ENCODE measurements at places on chromosomes 7 and 10. TPM values are rescaled to one million over a fixed set of nuclear protein-coding genes. Genes with fewer than 3 reads are reported as not detected.

GRCh38 chr7:292226-292625, 2.3 kb downstream of the FOXL3 start:
- no peak for DNase-seq

DNA sequence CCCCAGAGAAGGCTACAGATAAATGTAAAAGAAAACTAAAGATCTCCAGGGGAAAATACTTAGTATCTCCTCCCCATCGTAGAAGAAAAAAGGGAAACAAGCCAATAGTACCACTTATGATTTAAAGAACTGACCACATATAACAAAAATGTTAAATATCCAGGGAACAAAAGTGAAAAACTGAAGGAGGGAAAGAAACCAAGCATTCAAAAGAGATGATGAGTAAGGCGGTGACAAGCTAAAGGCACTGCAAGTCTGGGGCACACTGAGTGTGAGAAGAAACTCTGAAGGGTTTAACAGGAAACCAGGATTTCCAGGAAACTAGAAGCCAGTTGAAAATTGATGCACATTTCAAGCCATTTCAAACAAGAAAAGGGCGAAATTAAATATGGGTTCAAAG, 226.3 kb downstream of the AHR start:
- DNase-seq = no peak

GRCh38 chr10:133072720-133073390, 14.9 kb upstream of the ADGRA1 start:
- no peak for DNase-seq

- no peak for DNase-seq
Measured at GRCh38 chr7:135001390-135002165, 15.3 kb downstream of the AGBL3 start.

GRCh38 chr10:27715505-27715904, 30.1 kb downstream of the MKX start:
- DNase-seq = no peak

Gene FAM25C
- total RNA-seq = not detected

Gene NACAD
- total RNA-seq = 6.4 TPM

- DNase-seq = peak; percentile 94
Measured at GRCh38 chr10:100997360-100998182, 2.0 kb upstream of the LZTS2 start.

Gene CRHR2
- 0.07 TPM for total RNA-seq

- no peak for DNase-seq
Measured at GRCh38 chr10:104666106-104666505, 25.0 kb downstream of the SORCS3 start.

- DNase-seq = no peak
Measured at GRCh38 chr10:67401711-67402110, 294.3 kb downstream of the CTNNA3 start.

Gene CRYGN
- total RNA-seq = 0.79 TPM

DNA sequence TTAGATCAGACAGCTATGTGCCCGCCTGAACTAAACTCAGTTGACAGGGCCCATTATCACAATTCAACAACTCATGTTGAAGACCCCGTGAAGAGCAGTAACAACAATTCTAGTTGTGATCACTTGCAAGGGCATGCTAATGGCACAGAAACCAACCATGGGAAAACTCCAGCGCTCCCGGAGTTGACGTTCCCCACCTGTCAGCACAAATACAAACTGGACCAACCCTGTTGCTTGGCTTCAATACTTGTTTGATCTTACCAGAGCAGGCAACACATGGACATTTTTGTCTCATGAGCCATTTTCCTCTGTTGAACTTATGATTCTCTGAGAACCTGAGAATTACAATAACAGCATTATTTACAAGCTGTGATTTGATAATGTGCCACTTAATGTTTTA, 119.0 kb upstream of the LANCL2 start:
- no peak for DNase-seq

GRCh38 chr10:127993056-127993690, 86.3 kb downstream of the PTPRE start:
- no peak for DNase-seq

Gene ATRNL1
- total RNA-seq = 9.3 TPM

DNA sequence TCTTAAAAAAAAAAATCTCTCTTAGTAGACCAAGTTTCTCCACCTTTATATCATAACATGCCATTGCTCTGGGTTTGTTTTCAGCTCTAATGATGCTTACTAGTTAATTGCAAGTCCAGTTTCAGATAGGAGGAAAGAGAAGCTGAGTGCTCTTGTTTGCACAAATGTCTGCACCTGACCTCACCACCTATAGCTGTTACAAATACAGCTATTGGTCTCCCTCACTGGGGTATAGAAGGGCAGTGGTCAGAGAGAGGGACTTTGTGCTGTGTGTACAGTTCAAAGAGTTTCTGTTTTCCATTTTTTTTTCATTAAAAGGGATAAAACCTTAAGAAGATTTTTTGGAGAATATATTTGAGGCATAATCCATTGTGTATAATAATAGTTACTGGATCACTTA, 52.7 kb downstream of the TAS2R16 start:
- DNase-seq = no peak

Gene MAP3K8
- 3.5 TPM for total RNA-seq

GRCh38 chr10:43981232-43981631, 332.6 kb upstream of the ZNF32 start:
- no peak for DNase-seq

GRCh38 chr7:90180011-90180585, 25.8 kb downstream of the STEAP1 start:
- no peak for DNase-seq

Gene RSPH10B2
- total RNA-seq = 0.39 TPM

GRCh38 chr10:78568620-78569019, 500.1 kb upstream of the ZMIZ1 start:
- DNase-seq = no peak

DNA sequence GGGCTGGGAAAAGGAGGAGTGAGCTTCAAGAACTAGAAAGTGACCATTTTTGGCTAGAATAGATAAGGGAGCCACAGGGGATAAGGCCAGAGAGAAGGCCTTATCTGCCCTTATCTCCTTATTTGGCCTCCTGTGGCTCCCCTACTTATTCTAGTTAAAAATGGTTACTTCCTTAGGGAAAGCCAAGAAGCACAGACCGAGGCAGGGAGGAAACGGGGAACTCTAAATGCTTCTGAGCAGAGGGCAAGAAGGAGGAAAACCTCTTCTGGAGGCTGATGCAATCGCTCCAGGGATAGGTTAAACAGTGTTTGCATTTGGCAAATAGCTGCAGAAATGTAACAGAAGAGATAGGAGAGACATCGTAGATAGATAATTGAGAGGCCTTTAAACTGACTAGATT, 18.6 kb downstream of the NRP1 start:
- no peak for DNase-seq

DNA sequence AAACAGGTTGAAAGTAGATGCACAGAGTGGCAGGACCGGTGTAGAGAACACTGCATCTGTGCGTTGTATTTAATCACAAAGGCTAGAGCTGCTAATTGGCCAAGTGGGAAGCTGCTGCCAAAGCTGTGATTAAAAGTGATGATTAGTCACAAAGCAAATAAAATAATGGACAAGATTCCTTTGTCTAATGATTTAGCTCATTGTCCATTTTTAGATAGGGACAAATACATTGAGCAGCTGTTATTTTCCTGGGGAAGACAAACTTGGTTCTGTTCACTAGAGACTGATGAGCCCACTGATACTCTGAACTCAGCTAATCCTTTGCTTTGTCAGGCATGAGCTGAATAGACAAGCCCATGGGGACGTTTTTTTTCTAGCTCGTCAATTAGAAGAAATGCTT, 19.7 kb downstream of the UBE3C start:
- no peak for DNase-seq

Gene SNCG
- total RNA-seq = 5.5 TPM

Gene HOXA9
- total RNA-seq = not detected

Gene H2BK1
- 0.97 TPM for total RNA-seq

- no peak for DNase-seq
Measured at GRCh38 chr10:58023341-58024073, 244.2 kb downstream of the IPMK start.

Gene OR2A12
- total RNA-seq = not detected

Gene AS3MT
- 16.5 TPM for total RNA-seq

DNA sequence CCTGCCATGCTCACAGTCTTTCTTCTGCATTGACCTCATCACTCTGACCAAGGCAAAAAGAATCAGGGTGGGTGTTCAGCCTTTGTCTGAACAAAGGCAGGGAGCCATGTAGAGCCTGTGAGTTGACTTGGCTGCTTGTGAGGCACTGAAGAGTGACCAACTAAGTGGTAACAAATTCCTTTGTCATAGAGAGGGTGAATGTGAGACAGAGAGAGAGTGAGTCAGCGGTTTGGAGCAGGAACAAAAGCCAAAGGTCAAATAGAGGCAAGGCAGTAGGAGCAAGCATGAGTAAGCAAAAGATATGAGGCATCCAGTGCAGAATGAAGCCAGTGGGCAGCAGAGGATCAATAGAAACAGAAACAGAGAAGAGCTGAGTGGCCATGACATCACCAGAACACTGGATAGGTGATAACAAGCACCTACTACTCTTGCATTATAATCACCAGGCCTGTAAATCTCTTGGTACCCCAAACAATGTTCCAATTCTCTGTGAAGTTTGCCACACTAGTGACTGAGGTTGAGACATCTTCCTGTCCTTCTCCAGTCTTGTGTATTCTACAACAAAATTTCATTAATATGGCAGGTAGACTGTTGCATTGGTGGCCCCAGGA, 116.2 kb upstream of the LAMB4 start:
- no peak for DNase-seq

- no peak for DNase-seq
Measured at GRCh38 chr10:91758303-91759146, 39.7 kb upstream of the TNKS2 start.

Data from H9 (cell line).